ENCODE measurements at places on chromosomes 4 and X.
A peak's percentile ranks its signal among the peaks of the same experiment; 100 is the strongest.

DNA sequence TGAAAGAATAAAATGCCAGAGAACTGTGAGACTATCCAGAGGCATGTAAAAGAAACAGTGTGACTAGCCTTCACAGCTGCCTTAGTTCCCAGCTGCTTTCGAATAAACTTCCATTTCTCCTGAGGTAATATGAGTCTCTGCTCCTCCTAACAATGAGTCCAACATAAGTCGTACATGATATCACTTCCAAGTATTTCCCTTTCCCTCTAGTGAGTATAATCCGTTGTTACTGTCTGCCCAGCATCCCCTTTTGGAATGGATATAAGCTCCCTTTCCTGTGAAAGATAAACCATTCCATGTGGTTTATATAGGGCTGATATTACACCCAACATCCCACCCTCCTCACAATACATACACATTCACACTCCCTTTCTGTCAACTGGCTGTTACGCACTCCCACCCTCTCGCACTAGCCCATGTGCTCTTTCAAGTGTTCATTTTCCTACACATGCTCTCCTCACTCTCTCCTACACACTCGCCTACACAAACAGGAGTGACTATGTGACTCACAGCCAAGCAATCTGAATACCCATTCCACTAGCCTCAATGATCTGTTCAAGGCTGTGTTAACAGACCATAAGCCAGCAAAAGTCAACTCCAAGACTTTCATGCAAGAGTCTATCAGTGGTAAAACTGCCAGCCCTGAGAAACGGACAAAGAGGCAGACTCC is 5.0 kb downstream of the NAF1 start:
- DNase-seq, result peak; percentile 71

DNA sequence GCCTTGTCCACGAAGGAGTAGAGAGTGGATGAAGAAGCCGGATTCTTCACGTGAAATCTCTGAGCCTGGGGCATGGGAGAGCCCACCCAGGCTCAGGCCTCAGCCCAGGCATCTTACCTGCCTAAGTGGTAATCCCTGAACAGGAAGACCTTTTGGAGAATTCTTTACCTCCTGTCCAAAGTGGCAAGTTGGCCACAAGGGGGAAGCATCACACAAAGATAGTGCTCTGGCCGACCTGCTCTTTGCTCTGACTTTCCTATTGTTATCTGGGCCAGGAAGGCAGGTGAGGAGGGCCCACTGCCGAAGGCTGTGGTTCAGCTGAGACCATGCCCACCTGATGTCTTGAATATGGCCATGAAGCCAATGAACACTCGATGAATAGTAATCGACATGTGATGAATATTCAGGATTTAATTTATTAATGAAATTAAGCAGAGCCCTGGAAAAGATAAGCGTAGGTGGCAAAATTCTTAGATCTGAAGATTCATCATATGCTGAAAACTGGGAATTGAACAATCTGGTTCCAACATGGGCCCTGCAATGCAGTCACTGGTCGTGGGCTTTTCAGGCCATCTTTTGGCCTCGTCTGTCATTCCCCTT is 93.8 kb downstream of the PDGFRA start:
- DNase-seq, result peak; percentile 81

DNA sequence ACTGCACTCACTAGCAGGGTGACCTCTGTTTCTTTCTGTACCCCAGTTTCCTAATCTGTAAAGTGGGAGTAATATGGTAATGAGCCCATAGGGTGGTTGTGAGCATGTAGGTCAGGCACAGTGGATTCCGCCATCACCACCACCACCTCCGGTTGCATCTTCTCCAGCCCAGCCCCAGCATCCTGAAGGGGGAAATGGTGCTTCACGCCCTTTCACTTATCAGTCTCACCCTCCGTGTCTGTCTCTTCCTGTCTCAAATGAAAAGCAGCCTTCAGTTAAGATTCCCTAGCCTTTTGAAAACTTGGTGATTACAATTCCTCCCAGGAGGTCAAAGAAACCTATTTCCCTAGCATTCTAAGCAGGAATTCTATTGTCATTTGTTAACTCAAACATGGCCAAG is 16.9 kb upstream of the XPNPEP2 start:
- DNase-seq, result peak; percentile 12

- no peak for DNase-seq
These were observed 20.6 kb downstream of the CCNQ start for GRCh38 chrX:153578200-153578835.

DNA sequence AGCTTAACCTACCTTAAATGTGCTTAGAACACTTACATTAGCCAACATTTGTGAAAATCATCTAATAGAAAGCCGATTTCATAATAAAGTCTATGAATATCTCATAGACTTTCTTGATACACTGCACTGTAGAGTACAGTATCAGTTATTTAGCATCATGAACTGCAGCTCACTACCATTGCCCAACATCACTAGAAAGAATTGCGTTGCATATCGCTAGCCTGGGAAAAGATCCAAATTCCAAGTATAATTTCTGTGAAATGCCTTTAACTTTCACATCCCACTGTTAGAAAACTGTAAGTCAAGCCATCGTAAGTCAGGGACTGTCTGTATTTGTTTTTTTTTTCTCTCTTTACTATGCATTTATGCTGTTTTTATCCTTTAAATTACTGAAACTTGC is 918.6 kb upstream of the PABPC4L start:
- DNase-seq, result no peak

DNA sequence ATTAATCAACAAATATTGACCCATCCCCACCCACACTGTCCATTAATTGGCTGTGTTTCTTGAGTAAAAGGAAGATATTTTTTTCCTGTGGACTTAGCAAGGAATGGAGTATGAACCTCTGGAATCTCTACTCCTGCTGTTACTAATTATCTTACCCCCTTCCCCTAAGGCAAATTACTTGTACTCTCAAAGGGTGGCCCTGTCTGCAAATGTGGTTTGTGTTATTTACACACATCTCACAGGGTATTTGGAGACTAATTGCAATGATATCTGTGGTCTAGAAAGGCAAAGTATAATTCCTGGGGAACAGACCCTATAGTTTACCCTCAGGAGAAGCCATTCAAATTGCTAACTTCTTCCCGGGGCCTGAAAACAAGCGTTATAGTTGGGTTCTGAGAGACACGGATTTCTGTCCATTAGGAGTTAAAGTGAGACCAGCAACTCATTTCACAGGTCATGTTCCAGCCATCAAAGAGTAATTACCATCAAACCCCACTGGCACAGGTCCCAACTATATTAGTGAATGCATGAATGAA is 133.0 kb upstream of the RASGEF1B start:
- peak; percentile 57 for DNase-seq

- peak; percentile 64 for DNase-seq
These were observed 32.2 kb downstream of the UNC5C start for GRCh38 chr4:95516528-95517017.

DNA sequence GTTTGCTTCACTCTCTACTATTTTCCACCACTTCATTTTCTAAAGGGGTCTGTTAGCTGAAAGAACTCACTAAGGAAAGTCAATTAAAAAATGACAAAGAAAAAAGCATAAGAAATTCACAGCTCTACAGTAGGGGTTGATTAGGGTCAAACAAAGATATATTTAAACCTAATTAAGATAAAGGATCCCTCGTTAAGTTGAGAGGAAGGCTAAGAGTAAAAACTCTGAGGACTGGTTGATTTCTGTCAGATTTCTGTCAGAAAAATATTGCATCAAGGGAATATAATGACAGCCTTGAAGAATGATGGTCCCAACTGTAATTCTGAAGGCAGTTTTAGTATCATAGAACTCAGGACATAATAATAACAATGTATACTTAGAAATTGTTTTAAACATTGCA is 218.0 kb downstream of the QDPR start:
- no peak for DNase-seq

- peak; percentile 83 for DNase-seq
These were observed 1.0 kb upstream of the SFRP2 start for GRCh38 chr4:153789741-153790499.

- DNase-seq, result no peak
These were observed 17.3 kb downstream of the TCEANC start for GRCh38 chrX:13670197-13670596.

- no peak for DNase-seq
These were observed 203.9 kb upstream of the VCX3A start for GRCh38 chrX:6738518-6739470.

- DNase-seq, result no peak
These were observed 223.2 kb upstream of the CTSO start for GRCh38 chr4:156176896-156177295.

DNA sequence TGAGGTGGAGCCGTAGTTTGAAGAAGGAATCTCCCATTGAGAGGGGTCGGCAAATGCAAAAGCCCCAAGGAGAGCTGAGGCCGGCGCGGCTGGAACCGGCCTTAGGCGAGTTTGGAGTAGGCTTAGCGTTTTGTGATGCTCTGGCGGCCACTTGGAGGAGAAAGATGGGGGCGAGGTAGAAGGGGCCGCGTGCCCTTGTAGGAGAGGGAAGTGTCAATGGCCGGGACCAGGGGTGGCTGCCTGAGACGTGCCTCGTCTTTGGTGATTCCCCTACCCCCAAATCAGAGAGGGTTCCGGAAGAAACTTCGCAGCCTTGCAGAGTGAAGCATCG is 11.7 kb downstream of the MSX1 start:
- peak; percentile 54 for DNase-seq

DNA sequence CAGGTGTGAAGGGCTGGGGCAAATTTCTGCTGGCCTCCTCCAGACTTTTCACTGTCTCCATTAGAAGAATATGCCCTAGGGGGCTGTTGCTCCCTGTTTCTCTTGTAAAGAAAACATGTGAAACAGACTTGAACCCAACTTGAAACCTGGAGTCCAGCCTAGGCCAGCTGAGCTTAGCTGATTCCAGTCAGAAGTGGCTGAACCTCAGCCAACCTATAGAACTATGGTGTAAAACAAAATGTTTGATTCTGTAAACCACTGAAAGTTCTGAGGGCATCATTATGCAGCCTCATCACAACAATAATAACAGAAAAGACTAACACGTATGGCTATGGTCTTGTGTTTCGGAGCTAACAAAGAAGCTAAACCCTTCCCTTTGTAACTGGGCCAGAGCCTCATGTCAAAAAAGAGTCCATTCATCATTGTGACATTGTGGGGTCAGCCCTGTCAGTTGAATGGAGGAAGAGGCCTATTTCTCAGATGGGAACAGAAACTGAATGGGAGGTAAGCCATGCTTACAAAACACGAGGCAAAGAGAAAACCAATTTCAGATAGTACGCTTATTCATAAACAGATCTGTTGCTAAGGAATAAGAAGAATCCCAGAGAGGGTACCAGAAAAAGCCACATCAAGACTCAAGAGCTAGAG is 34.1 kb downstream of the SETD7 start:
- no peak for DNase-seq

GRCh38 chrX:68726366-68726765 is 78.9 kb downstream of the STARD8 start:
- no peak for DNase-seq

DNA sequence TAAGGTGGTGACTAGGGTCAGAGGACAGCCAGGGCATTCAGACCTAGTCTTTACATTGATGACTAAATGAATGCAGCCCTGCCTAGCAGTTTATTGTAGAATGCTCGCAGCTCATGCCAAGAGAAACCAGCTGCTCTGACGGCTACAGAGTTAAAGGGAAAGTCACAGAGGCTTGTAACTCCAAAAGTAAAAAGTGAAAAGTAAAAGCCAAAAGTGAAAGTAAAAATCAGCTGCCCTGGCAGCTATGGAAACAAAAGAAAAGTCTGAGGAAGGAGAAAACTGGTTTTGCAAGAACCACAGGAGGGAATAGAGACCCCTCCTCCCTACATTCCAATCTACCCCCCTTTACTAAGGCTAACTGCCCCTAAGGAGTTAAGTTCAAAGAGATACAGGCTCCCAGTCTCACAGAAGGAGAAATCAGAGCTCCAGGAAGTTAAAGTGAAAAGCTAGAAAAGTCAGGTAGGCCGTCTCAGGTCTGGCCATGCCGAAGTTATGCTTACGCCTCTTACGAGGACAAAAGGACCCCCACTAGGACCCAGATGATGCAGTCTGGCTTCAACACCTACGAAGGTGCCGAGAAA is 6.0 kb downstream of the GAGE10 start:
- DNase-seq, result no peak

- DNase-seq, result no peak
These were observed 106.8 kb downstream of the COL25A1 start for GRCh38 chr4:109195646-109196045.

DNA sequence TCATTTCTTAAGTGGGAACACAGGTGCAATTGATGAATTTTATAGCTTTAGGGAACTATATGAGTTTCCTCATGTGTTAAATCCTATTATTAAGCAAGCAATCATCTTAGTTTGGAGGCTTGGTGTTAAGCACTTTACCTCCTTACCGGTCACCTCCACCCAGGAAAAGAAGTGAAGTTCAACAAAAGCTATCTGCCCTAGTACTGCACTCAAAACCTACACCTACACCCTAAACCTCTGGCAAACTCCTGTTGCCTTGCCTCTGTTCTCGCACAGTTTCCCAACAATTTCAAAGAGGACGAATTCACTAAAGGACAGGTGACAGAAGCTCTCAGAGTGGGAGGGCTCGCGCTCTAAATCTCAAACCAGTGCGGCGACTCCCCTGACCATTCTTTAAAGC is 85.7 kb upstream of the TENT5D start:
- no peak for DNase-seq

DNA sequence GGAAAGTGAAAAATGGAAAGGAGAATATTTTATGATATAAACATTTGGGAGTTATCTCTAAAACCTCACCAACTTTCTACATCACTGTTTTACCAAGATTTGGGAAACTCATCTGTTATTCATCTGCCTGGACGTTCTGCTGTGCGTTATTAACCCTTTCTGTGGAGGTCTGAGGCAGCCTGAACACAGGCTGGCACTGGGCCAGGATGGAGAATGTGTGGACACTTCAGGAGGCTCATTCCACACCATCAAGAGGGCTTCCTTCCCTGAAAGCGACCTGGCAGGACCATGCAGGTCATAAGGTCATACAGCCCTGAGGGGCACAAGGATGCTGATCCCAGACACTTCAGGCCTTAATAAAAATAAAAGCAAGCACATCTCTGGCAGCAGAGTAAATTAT is 31.2 kb upstream of the TMEM184C start:
- no peak for DNase-seq

- DNase-seq, result no peak
These were observed 62.7 kb downstream of the ENOX2 start for GRCh38 chrX:130840345-130840744.

- no peak for DNase-seq
These were observed 17.7 kb upstream of the PAQR3 start for GRCh38 chr4:78956975-78957374.

GRCh38 chrX:149152941-149153340 is 352.2 kb downstream of the IDS start:
- no peak for DNase-seq

GRCh38 chr4:146932116-146932515 is 13.5 kb downstream of the TTC29 start:
- DNase-seq, result no peak

DNA sequence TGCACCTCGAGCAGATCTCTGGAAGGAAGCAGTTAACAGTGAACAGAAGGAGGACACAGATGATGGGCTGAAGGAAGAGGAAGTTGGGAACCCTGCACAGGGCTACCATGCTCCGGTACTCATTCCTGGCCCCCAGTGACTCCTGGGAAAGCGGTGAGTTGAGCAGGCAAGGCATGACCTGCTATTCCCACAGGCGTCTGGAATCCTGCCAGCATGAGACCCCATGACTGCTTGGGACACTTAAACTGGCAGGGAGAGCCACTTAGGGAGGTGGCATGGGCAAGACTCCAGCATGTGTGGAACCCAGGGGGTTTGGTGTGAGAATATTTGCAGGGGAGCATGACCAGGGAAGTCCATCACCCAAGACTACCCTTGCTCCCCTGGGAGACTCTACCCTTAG is 1056.4 kb upstream of the POU3F4 start:
- DNase-seq, result no peak

Measured in islet precursor cell (in vitro differentiated cells).